ENCODE measurements at places on chromosomes 12 and 14. TPM values are rescaled to one million over a fixed set of nuclear protein-coding genes. Genes with fewer than 3 reads are reported as not detected.

TMTC1 gene
- 11.9 TPM for total RNA-seq

DNA sequence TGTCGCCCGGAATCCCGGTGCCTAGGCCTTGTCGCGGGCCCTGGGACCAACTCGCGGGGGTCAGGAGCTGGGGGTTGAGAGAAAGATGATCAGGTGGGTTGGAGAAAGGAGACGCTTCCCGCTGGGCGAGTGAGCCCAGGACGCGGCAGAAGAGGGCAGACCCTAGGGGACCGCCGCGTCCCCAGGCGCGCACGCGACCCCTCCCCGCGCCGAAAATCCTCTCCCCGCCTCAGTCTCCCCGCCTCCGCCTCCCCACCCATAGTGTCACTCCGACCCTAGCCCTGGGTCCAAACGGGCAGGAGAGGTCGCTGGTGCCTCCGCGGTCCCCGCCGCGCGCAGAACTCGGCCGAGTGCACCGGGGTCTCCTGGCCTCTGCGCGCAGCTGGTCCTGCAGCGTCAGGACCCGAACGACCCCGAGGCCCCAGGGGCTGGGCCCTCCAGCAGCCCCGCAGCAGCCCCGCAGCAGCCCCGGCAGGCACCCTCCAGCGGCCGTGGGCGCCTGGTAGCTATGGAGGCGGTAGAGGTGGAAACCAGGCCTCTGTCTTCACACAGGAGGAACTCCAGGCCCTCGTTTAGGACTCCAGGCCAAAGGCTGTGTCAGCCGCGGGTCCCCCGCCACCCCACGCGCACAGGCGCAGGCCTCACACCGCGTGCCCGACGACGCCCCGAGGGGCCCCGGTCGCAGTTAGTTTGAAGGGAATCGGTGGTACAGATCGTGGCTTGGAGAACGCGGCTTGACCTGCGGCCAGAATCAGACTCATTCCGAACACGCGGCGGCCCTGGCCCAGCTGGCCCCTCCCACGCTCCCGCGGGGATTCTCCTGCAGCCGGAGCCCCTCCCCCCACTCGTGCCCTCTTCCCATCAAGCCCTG is 60.1 kb upstream of the EIF5 start:
- no peak for DNase-seq

DNA sequence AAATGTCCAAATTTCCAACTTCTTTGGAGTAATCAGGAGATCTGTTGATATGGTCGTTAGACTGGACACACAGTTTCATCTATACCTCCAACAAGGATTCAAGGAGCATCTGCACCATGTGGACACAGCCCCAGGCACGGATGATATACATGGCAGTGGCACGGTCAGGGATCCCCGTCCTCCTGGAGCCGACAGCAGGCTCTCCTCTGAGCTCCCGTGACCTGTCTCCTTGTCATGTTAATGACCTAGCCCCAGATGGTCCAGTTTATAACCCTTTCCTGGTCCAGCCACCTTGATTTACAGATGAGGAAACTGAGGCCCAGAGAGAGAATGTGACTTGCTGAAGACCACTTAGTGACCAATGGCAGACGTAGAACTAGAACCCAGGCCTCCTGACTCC is 16.5 kb upstream of the SERPINA4 start:
- no peak for DNase-seq

- no peak for DNase-seq
Observed at GRCh38 chr12:105740369-105740768, 398.4 kb downstream of the NUAK1 start.

DNA sequence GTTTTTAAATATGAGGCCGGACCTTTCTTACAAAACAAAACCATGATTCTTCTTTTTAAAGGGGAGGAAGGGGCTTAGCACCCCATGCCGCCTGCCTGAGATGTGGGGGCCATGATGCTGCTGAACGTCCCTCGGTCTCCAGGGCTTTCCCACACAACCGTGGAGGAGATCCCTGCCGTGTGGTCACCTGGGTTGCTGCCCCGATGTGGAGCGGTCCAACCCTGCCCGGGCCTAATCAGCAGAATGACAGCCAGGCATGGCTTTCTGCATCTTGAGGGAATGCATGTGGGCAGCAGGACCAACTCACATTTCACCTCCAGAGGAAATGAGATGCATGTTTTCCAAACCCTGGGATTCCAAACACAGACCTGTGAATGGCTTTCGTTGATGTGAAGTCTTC is 48.9 kb upstream of the C14orf180 start:
- no peak for DNase-seq

- no peak for DNase-seq
Observed at GRCh38 chr12:127640181-127640886, 626.6 kb upstream of the TMEM132C start.

GRCh38 chr12:121822393-121823100 is 18.7 kb downstream of the SETD1B start:
- no peak for DNase-seq

RALGAPA1 gene
- 44.7 TPM for total RNA-seq

WNT5B gene
- 3.3 TPM for total RNA-seq
